ENCODE measurements at places on chromosomes 5 and 9. TPM values are rescaled to one million over a fixed set of nuclear protein-coding genes. Genes with fewer than 3 reads are reported as not detected.
A peak's percentile ranks its signal among the peaks of the same experiment; 100 is the strongest.

Gene DAB2
- 71.3 TPM for total RNA-seq

DNA sequence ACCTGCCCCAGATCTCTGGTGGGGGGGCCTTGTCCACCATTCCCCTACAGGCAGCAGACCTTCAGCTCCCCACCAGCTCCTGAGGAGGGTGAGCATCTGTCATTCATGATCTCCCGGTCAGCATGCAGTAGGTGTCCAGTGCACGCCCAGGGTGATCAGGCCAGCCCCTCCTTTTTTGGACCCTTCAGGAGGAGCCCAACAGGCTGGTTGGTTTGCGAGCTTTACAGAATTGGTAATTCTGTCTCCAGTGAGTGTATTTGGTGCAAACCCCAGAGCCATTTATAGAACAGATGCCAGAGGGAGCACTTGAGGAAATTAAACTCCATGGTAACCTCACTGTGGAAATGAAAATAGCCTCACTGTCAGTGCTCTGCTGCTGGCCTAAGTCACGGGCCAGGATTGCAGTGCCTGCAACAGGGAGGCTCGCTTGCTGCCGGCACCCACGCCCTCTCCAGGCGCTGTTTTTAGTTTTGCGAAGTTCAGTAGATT is 23.4 kb downstream of the WNK2 start:
- no peak overlapping the region for H3K27ac ChIP-seq
- DNase-seq, result peak; percentile 64
- no peak overlapping the region for H3K4me3 ChIP-seq
- no peaks in the 10 kb centered on the region for H3K36me3 ChIP-seq

DNA sequence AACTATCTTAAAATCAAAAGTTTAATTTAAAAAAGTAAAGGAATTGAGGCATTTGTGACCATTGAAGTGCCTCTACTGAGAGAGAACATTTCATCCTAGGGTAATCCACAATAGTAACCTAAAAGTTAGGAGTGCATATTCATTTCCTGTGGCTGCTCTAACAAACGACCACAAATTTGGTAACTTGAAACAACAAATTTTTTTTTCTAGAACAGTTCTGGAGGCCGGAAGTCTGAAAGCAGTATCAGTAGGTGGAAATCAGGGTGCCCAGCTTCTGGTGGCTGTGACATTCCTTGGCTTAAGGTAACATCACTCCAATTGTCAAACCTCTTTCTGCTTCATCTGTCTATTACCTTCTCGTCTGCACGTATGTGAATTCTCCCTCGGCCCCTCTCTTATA is 67.1 kb upstream of the SSBP2 start:
- H3K27ac ChIP-seq, result no peak overlapping the region
- H3K4me3 ChIP-seq, result no peak overlapping the region
- H3K4me1 ChIP-seq, result no peaks in the 10 kb centered on the region
- H3K36me3 ChIP-seq, result no peaks in the 10 kb centered on the region

GRCh38 chr9:114139071-114139470 is 16.3 kb upstream of the COL27A1 start:
- H3K4me3 ChIP-seq, result no peak overlapping the region
- no peaks in the 10 kb centered on the region for H3K27me3 ChIP-seq
- no peak for DNase-seq
- H3K36me3 ChIP-seq, result no peaks in the 10 kb centered on the region

- peak overlapping the region; percentile 21 for H3K27ac ChIP-seq
- H3K4me1 ChIP-seq, result no peaks in the 10 kb centered on the region
- H3K27me3 ChIP-seq, result no peaks in the 10 kb centered on the region
Observed at GRCh38 chr9:86337469-86338108, 16.6 kb downstream of the TUT7 start.

Data from Peyer's patch (tissue), 4 donors.